ENCODE measurements at places on chromosomes 7 and 10.

- DNase-seq, result no peak
Observed at GRCh38 chr7:141860207-141860606, 18.9 kb upstream of the PRSS37 start.

DNA sequence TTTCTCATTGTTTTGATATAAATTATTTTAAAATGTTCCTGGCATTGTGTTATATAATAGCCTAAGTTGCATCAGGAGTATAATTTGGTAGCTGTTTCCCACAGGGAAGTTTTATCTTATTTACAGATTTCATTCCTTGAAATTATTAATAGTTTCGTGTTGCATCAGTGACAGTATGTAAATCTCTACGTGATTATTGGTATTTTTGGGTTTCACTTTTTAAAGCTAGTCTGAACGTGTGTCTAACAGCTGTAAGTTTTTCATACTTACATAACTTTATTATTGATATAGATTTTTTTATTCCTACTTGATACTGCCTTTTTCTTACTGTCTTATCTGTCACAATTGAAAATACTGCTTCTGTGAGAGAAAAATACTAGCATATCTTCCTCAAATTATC, 167.9 kb downstream of the PHF14 start:
- no peak for DNase-seq

GRCh38 chr10:56715262-56715661, 354.2 kb upstream of the ZWINT start:
- DNase-seq, result no peak

GRCh38 chr10:30300728-30301127, 48.4 kb downstream of the MTPAP start:
- no peak for DNase-seq

DNA sequence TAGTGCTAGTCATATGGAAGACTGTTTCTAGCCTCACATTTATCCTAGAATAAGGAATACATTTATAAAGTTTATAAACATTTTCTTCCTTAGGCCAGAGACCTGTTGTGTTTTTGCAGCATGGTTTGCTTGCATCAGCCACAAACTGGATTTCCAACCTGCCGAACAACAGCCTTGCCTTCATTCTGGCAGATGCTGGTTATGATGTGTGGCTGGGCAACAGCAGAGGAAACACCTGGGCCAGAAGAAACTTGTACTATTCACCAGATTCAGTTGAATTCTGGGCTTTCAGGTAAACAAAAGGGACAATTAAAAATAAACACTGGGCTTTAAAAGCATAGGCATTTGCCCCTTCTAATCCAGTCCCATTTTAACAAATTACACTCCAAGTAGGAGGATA, 4.2 kb downstream of the LIPF start:
- no peak for DNase-seq

DNA sequence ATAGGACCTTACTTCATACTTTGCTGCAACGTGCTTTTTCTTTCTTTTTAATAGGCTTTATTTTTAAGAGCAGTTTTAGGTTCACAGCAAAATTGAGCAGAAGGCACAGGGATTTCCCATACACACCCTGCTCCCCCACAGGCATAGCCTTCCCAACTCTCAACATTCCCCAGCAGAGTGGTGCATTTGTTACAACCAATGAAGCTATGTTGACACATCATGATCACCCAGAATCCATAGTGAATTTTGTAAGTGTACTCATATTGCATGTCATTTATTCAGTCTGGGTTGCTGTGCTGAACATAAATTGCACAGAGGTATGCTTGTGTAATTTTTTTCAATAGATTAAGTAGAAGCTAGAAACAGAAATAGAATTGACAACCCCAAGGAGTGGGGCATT, 327.3 kb downstream of the INHBA start:
- DNase-seq, result no peak

GRCh38 chr7:106151459-106152312, 39.6 kb upstream of the SYPL1 start:
- DNase-seq, result no peak

DNA sequence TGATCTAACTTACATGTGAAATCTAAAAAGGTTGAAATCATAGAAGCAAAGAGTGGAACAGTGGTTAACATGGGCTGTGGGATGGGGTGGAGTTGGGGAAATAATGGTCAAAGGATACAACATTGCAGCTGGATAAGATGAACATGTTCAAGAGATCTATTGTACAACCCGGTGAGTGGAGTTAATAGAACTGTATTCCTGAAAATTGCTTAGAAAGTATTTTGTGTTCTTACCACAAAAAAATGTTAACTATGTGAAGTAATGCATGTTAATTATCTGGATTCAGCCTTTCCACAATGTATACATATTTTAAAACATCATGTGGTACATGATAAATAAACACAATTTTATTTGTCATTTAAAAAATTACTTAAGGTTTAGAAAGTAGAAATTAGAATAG, 271.0 kb upstream of the LRRTM3 start:
- DNase-seq, result no peak

DNA sequence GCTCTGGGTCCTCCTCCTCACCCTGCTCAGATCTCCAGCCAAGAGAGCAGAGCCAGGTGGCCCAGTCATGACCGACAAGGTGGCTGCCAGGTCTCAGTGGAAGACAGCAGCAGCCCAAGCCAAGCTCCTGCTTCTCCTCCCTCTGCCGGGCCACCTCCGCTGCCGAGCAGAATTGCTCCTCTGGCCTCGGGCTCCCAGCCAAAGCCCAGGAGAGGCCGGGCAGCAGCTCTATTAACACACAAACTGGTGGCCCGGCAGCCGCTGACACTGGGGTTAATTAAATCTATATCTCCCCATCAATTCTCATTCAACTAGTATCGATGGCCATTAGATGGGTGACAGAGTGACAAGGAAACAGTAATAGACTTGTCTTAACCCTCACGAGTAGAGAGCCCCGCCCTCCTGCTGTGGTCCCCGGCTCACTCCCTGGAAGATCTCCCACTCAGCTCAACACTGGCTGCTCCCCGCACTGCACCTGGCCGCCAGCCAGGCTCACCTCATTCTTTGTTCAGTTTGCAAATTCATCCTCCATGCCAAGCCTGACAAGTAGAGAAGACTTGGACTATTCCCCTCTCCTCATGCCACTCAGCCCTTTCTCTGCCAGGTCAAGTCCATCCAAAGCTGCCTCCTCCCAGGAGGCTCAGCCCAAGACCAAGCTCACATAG, 74.1 kb upstream of the UNC5B start:
- no peak for DNase-seq

DNA sequence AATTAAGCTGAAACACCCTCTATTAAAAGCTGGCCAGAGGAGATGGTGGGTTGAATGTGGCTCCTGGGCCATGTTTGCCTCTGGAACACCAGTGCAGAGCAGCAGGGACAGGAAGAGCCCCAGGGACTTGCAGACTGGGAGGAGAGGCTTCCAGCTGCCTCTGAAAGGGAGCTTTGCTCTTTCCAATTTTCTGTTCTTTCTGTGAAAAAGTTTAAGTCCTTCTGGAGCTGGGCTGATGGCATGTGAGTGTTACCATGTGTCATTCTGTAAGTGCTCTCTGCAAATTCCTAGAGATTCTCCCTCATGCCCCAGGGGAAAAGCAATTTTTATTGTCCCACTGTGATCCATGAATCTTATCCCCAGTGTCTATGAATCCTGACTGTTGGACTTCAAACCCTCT, 112.8 kb upstream of the LANCL2 start:
- DNase-seq, result no peak

- DNase-seq, result no peak
Observed at GRCh38 chr10:32360884-32361283, 13.9 kb upstream of the EPC1 start.

DNA sequence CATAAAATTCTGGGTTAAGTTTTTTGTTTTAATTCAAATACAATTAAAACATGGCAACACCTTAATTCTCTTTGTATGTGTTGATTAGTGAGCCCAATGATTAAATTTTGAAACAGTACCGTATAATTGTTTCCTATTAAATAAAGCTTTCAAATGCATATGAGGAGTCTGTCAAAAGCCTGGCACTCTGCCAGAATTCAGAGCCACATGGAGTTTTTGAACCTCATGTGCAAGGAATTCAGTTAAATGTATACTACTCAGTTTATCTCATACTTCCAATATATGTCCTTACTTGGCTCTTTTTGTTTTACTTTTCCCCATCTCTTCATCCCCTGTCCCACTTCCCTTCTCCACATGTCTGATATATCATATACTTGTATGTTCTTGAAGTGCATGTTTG, 165.6 kb upstream of the FAM3C start:
- DNase-seq, result peak; percentile 44

DNA sequence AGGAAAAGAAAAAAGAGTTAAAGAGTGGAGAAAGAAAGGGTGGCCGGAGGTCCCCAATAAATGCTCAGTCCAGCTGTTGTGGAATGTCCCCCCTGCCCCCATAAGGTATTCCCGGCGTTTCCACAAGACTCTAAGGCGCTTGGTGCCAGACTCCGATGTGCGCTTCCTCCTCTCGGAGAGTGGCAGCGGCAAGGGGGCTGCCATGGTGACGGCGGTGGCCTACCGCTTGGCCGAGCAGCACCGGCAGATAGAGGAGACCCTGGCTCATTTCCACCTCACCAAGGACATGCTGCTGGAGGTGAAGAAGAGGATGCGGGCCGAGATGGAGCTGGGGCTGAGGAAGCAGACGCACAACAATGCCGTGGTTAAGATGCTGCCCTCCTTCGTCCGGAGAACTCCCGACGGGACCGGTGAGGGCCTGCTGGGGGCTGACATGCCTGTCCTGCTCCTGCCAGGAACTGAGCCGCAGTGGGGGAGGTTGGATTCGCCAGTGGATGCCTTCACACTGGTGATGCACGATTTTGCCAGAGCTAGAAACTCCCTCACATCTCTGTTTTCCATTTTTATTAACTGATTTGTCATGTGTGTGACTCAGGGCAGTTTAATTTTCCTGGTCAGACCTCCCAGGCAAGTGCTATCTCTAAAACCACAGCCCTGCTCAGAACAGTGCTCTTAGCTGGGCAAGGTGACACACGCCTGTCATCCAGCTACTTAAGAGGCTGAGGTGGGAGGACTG, 34.2 kb downstream of the TACR2 start:
- DNase-seq, result no peak

DNA sequence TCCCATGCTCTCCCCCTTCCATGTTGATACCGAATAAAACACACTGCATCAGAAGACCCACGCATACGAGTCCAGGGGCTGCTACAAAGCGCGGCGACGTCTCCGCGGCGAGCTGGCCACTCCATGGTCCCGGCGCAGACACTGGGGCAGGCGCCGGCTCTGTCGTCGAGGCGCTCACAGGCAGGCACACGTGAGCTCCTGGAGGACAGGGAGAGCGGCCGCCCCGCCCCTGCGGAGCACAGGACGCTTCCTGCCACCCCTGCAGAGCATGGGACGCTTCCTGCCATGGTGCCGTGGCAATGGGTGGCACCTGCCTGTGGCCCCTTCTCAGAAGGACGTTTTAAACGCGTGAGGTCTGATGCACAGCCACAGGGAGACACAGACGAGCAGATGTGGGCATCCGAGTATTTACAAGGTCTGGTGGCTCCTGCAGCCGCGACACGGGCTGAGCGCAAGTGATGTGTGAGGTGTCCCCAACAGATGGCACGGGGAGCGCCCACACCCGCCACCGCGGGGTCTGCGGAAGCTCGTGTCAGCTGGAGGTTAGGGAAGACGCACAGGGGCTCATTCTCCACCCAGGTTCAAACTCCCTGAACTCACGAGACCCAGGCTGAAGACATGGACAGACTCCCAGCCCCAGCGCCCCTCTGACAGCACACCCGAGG, 21.4 kb upstream of the GPR146 start:
- DNase-seq, result no peak

- DNase-seq, result peak; percentile 6
Observed at GRCh38 chr10:29163746-29164145, 125.1 kb upstream of the LYZL1 start.

- DNase-seq, result peak; percentile 96
Observed at GRCh38 chr7:1473864-1474512, 14.7 kb upstream of the MICALL2 start.

- peak; percentile 54 for DNase-seq
Observed at GRCh38 chr7:151630851-151631569, 111.3 kb upstream of the RHEB start.

- peak; percentile 75 for DNase-seq
Observed at GRCh38 chr10:70575874-70576802, 26.4 kb downstream of the PRF1 start.

- peak; percentile 81 for DNase-seq
Observed at GRCh38 chr10:11424456-11425295, 186.8 kb downstream of the USP6NL start.

DNA sequence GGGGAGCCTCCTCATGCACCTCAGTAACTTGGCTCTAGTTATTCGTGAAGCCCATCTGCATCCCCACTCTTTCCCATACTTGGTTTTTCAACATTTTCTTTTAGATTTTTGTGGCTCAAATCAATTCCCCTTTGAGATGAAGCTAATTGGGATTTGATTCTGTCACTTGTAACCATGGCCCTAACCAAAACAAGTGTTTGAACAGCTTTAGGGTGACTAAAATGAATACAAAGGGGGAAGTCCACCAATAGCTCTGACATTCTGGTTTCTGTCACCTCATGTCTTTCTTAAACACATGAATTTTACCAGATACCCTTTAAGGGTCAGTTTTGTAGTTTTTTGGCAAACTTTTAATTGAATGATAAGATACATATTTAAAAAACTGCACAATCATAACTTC, 87.0 kb downstream of the PCGF5 start:
- no peak for DNase-seq

- no peak for DNase-seq
Observed at GRCh38 chr7:73452999-73453635, 19.5 kb downstream of the FZD9 start.

DNA sequence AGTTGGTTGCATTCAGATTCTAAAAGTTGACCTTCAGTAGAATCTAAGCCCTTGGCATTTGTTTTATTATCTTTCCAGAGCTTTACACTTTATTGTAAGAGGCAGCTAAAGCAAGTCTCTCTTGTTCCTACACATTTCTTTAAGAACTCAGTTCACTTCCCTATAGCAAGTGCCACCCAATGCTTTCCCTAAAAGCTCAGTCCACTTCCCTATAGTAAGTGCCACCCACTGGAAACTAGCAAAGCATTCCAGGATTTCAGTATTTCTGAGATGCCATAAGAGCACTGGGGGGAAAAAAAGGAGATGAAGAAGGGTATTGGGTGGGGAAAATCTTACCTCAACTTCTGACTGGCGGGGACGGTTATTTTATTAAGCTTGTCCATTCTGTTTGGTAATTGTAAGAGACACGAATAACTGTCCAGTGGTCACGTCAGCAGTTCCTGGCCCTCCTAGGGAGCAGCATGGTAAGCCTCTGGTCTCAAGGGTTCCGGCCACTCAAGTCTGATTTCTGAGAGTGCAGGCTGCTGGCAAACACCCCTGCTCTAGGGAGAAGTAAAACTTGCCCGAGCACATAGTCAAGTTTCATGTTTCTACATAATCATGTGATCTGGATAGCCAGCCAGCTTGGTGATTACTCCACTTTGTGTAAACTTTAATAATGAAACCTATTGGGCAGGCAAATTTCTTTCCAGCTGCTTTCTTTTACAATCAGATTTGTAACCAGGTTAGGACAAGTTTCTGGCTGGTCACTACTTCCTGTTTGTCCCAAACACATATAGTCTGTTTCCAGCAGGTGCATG, at the start of gene BLNK:
Gene BLNK (minus strand): TSS at position 554 of the 800 bp plus-strand sequence. CDS start 171 bp downstream, at position 383.
- peak; percentile 47 for DNase-seq
